ENCODE measurements at places on chromosomes 6 and 20.

DNA sequence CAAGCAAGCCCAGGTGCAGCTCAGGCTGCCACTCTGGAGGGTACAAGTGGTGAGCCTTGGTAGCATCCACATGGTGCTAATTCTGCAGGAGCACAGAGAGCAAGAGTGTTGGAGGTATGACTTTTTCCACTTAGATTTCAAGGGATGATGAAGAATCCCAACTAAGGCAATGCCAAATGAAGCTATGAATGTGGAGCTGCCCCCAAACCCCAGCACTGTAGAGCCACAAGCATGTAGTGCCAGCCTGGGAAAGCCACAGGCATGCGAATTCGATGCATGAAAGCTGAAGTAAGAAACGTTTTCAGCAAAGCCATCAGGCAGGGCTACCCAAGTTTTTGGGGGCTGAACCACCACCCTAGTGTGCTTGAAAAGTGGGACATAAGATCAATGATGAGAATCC, 251.1 kb downstream of the HAO1 start:
- DNase-seq, result no peak

DNA sequence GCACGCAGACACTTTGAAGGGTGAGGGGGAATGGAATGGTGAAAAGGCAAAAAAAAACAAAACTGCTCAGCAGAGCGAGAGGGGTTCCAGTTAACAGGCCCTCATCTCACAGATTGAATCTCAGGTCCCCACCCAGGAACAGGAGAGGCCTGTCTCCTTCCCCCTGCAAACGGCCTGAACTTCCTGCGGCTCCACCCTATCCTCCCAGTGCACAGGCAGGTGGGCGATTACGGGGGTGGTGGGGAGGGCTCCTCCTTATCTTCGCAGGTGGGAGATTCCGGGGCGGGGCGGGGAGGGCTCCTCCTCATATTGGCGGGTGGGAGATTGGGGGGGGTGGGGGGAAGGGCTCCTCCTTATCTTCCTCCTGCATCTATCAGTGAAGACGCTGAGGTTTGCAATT, 129.0 kb downstream of the SOX4 start:
- no peak for DNase-seq

DNA sequence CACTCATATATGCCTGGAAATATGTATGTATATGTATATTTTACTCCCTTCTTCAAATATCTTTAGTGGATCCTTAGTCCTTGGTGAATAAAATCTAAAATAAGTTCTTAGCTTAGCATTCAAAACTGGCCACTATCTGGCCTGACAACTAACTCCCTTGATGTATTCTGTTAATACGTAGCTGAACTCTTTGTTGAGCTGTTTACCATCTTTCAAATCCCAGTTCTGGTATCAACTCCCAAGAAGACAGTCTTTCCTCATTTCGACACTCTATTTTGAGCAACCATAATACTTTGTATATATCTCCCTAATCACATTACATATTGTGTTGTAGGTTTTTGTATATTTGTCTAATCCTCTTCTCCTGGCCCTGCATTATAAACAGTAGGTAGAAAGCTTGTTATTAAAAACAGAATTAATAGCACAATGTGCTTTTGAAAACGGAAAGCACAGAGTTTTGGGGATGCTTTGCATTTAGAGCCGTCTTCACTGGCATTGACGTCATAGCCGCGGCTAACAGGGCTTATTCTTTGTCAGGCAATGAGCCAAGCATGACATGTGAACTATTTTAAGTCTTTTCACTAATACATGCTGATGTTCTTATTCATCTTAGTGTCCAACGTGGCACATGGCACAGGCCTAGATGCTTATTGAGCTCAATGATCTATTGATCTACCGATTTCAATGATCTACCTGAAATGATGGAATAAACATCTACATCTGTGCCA, 47.2 kb upstream of the CCN2 start:
- no peak for DNase-seq

DNA sequence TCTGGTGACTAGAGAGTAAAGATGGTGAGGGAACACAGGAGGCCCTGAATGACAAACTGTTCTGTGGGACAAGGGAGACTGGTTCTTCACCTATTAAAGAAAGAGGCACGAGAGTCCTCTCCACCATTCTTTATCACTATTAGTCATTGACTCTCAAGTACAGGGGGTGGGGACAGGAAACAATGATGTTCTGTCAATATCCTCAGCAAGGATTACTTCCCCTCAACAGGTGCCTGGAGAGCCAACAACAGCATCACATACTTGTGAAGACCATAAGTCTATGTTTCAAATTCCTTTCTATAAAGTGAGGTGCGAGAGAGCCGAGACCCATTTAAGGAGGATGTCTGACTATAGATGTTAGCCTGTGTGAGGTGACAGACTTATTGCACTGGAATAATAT, 72.4 kb upstream of the TBC1D7 start:
- no peak for DNase-seq

GRCh38 chr6:158111987-158112386, 56.1 kb downstream of the SERAC1 start:
- DNase-seq, result no peak

DNA sequence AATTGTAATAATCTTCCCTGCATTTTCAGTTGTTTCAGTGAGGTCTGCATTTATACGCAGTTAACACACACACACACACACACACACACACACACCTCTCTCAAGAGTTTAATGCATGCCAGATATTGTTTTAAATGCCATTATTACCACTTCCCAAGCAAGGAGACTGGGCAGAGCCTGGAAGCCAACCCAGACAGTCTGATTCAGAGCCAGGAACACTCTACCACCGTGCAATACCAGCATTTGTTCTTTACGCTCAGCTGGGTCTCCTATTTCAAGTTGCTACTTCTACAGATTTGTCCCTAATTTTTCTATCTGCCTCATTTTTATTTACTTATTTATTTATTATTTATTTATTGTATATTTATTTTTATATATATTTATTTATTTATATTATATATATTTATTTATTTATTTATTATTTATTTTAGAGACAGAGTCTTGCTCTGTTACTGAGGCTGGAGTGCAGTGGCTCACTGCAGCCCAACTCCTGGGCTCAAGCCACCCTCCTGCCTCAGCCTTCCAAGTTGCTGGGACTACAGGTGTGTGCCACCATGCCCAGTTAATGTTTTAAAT, 68.4 kb downstream of the PCSK2 start:
- no peak for DNase-seq

DNA sequence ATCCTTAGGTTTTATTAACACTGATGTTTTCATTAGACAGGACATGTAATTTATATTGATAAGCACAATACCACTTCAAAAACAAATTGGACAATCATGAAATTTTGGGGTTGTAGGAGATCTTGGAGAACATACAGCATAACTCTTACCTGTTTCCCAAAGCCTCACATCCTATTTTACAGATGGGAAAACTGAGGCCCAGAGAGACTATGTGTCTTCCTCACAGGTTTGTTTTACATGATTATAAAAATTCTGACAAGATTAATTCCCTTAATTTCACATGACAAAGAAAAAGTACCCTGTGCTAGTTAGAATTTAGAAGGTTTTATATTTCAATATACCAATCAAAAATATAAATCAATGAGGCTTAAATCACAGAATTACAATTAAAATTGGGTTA, 145.5 kb downstream of the GMDS start:
- DNase-seq, result no peak

- no peak for DNase-seq
Measured at GRCh38 chr20:50373674-50374286, 136.4 kb upstream of the PTPN1 start.

All from skeletal muscle cell (primary cell).